Esophagus muscularis mucosa (tissue), 4 donors: ENCODE measurements at places on chromosomes 5 and 9.

DNA sequence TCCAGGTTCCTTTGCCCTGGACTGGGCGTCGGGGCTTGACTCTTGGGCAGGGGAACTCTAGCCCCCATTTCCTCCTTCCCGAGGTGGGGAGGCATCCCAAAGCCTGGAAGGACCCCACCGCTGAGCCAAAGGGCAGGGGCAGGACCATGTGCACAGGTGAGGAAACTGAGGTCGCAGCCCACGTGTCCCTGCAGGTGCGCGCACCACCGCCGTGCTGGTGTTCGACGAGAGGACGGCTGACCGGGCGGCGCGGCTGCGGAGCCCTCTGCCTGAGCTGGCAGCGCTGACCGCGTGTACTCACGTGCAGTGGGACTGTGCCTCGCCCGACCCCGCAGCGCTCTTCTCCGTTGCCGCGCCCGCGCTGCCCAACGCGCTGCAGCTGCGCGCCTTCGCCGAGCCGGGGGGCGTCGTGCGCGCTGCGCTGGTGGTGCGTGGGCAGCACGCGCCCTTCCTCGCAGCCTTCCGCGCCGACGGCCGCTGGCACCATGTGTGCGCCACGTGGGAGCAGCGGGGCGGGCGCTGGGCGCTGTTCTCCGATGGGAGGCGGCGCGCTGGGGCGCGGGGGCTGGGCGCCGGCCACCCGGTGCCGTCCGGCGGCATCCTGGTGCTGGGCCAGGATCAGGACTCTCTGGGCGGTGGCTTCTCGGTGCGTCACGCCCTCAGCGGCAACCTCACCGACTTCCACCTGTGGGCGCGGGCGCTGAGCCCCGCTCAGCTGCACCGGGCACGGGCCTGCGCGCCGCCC, 2.8 kb downstream of the ADGRD2 start:
- DNase-seq, result no peak

DNA sequence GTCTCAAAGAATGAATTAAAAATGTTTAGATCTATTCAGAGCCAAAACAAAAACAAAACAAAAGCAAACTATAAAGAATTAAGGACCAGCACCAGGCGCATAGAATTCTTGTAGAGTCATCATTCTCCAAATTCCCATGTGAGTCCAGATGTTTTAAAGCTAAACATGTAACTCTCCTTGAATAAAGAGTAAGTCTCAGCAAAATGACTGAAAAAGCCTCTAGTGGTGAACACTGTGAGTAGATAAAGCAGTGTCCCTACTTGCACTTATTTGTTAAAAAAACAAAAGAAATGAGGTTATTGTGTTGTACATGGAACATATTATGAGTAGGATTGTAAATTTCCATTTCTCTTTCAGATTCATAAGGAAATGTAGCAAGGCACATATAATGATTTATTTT, 44.0 kb downstream of the NNT start:
- DNase-seq, result no peak

DNA sequence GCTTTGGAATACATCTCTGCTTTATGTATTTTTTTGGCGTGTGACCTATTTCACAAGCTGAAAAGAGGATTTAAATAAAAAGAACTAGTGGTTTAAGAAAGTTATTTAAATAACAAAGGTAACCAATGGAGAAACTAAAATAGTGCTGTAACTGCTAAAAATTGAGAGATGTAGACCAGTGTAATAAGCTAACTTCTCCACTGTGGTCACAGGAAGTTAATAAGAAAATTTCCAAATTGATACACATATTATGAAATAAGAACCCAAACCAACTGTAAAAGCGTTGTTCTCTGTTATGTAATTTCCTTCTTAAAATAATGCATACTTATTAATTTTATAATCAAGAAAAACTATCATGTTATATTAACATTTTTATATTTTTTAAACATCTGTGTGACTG, 29.1 kb upstream of the ZFAND5 start:
- no peak for DNase-seq

DNA sequence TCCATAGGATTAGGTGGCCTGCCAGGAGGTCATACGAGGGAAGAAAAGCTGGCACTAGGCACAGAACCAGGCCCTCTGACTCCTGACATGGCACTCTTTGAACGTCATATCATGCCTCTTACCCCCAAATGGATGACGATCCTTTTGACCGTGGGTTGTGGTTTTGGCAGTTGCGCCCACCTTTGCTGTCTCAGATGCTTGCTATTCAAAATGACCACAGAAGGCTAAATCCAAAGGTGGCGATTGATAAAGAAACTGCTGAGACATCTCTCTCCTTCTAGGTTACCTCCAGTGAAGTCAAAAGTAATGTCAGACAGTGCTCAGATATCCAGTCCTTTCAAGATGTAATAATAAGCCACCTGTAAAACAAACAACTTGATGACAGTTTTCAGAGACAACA, 385.0 kb downstream of the EFNA5 start:
- no peak for DNase-seq

GRCh38 chr5:91189480-91190313, 193.4 kb downstream of the ARRDC3 start:
- no peak for DNase-seq

- no peak for DNase-seq
These were observed 2.5 kb upstream of the ADRB2 start for GRCh38 chr5:148823871-148824270.

- DNase-seq, result no peak
These were observed 4.9 kb downstream of the NKX2-5 start for GRCh38 chr5:173229966-173230689.

DNA sequence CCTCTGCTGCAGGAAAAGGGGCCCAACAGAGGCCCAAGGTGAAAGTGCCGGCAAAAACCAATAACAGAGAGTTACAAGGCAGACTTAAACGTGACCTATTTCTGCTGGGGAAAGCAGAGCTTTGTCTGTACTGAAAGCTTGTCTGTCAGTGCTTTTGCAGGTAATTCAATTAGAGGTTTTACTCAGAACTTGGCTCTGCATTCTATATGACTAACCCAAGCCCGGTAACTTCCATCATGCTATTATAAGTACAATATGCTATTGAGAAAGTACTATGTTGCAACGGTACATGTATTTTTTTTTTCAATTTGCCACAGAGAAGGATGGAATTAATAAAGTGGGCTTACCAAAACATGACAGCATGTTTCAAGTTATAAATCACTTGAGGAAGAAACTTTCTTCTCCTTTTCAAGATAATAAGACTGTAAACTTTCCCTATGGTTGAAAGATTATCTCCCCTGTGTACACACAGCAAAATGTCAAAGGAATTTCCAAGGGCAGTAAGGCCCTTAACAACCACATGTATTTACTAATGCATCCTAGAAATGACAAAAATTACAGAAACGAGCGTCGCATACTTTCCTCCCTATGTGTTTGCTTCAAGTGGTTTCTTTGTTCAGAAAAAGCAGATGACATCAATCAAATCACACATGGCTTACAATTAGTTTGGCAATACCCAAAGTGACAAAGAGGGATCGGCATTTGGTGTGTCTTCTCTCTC, 282.4 kb downstream of the EFNA5 start:
- no peak for DNase-seq

DNA sequence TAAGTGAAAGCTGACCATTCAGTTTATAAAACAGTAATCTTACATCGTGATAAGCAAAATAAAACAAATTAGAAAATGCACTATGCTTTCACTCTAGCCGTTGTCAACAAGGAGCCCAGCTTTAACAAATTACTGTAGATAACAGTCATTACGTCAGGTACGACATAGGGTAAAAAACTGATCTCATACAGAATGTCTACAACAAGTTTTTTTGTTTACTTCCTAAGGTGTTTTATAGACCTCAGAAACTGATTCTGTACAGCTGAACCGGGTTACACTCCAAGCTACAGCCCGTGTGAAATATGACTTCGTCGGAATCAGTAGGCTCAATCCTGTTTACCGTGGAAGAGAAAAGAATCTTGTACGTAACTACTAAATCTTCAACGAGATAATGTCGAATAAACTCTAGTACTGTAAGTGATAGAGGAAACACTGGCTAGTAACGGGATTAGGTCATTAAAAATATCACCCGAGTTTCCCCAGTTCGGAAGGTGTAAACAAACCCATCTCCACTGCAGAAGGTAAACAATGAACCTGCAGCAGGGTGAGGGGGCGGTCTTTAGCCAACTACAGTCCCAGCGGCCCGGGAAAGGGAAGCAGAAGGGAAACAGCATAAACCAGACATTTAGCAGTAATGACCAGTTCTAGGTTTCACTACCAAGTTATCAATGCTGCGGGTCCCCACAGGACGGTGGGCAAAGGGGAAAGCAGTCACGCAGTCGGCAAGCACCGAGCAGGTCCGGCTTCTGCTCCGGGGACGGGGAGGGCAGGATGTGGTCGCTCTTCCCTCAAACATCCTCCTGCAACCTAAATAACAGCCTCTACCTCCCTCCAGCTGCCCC, 1.1 kb downstream of the RICTOR start:
- no peak for DNase-seq

DNA sequence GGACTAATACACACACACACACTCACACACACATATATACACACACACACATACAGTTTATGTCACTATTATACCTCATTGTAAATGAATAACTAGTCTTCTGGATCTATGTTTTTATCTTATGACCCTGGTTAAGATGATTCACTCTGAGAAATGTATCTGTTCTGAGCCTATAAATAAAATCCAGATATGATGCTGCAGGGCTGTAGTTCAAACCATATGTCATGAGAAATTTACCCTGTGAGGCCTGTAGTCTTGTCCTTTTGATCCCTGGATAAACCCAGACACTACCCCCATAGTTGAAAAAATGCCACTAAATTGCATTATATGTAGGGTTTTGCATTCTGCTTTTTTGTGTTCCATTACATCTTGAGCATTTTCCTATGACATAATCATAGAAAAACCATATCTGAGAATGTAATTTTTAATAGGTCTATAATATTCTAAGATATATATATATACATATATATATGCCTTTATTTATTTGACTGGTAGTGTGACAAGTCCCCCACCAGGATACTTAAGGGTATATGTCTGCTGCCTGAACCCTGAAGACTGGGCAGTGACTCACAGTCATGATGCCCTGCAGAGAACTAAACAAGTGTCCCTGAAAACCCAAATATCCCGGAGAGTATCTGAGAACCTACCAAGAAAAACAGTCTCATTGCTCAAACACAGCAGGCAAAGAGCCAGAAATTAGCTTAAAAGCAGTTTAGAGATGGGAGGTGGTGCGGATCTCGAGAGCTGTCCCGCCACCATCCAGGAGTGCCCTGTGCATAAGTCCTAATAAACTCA, 18.4 kb upstream of the ALDOB start:
- DNase-seq, result no peak

GRCh38 chr9:124513376-124513994, 6.3 kb upstream of the NR5A1 start:
- DNase-seq, result no peak

DNA sequence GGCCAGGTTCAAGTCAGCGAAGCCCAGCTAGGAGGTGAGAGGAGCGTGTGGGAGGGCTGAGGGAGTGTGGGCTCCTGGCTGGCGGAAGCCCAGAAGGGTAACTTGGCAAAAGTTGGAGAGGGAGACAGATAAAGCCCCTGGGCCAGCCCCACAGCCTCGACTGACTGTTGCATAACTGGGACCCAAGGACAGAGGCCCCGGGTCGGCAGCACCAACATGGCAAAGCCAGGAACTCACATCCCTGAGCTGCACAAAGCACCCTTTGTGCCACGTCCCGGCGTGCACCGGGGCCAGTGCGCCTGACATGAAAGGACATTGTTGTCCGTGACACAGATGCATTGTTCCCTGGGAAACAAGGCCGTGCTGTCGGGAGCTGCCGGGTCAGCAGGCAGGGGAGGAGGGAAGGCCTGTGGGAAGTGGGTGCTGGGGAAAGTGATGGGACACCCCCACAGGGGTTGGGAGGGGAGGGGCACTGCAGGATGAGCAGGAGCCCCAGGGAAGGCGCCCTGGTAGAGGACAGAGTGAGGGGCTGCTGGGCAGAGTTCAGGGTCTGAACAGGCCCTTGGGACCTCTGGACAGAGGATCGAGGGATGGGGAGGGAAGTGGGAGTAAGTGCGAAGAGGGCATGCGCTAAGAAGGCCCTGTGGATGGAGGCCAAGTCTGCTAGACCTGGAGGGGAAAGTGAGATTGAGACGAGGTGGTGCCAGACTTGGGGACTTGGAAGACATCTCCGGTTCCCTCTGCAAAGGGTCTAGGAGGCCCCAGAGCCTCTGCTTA, 13.0 kb upstream of the DPM2 start:
- no peak for DNase-seq

GRCh38 chr5:132822650-132823480, 7.6 kb downstream of the SHROOM1 start:
- no peak for DNase-seq

DNA sequence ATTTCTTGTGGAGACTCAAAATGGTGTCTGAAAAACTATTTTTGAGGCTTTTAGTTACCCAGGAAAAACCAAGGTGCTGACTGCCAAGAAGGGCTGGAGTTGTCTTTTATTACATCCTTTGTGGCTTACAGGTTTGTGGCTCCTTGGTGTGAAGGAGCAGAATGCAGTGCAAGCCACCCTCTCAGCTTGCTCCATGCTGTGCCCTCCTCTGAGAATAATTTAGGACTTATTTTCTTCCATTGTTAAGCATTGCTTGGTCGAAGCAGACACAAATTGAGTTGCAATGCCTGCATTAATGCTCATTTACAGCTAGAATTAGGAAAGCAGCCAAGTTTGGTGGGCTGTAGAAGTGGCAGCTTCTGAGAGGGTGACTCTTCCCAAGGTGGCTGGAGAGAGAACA, 272.2 kb downstream of the KIF4B start:
- DNase-seq, result no peak

- DNase-seq, result no peak
These were observed 9.2 kb downstream of the RAB14 start for GRCh38 chr9:121192518-121192917.

DNA sequence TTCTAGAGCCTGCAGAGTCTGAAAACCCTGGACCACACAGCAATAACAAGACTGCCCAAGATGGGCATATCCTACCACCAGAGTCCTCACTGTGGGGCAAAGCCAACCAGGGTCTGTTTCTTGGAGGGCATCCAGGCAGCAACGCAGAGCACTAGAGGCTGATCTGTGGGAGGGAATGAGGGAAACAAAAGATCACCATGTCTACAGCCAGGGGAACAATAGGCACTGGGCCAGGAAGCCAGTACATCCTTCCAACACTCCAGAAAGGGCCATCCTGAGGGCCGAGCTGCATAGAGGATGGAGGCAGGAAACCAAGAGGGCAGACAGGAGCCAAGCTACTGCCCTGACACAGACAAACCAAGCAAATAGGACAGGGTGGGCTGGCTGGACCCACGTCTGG, 416.1 kb upstream of the IRX4 start:
- DNase-seq, result no peak

DNA sequence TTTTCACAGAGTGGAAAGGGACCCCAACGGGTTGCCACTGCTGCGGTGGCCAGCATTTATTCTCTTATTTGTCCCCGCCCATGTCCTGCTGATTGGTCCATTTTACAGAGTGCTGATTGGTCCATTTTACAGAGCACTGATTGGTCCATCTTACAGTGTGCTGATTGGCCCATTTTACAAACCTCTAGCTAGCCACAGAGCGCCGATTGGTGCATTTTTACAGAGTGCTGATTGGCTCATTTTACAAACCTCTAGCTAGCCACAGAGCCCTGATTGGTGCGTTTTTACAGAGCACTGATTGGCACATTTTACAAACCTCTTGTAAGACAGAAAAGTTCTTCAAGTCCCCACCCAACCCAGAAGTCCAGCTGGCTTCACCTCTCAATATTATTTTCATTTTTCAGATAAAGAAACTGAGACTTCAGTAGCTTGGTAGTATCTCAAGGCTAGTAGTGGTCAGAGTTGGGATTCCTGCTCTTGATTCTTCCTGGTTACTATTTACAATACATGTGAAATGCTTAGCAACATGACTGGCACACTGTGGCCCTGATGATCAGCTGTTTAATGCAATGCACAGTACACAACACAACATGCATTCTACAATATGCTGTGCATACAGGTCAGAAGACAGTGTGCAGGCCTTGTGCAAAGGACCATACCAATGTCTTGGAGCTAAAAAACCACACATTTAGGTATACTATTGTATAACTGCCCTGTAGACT, 63.6 kb upstream of the BOD1 start:
- no peak for DNase-seq
